Vagina (tissue), 2 donors: ENCODE measurements at places on chromosomes 16 and 17.

DNA sequence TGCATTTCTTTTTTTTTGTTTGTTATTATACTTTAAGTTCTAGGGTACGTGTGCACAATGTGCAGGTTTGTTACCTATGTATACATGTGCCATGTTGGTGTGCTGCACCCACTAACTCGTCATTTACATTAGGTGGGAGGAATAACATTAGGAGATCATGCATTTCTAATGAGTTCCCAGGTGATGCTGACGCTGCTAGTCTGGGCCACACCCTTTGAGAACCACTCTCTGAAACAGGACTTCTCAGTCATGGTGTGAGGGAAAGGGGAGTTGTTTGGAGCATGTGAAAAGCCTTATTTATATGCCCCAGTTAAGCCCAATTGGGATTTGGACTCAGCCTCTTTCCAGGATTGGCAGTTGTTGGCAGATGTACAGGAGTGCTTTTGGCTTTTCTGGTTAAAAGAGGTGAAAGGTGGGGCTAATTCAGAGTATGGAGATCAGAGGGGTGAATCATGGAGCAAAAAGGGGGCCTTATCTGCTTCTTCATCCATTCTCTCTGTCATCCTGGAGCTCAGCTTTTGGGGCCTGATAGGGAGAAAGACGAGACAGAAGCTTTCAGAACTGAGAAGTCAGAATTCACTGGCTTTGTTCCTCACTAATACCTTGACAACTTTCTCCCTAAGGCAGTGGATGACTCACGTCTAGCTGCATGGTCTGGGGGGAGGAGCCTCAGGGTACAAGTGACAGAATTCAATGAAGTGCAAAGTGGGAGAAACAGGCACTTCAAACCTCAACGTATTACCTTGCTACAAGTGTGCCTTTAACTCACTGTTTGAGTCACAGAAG, 180.0 kb upstream of the CACNG3 start:
- DNase-seq: no peak

DNA sequence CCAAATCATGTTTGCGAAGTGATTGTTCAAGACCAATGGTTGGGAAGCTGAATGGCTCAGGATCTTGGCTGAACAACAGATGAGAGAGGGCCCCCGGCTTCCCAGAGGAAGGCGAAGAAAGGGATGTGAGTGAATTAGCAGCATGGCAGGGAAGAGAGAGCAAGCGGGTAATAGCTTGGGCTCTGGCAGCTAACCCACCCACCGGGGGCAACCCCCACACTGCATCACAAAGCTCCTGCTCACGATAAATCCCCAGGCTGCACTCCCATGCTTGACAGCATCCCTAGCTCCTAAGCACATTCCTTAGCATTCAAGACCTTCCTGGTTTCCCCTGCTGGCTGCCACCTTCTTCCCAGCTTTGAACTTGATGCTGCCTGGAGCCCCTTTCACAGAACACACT, 26.2 kb upstream of the EMP2 start:
- no peak for DNase-seq

GRCh38 chr17:2030779-2031163, 818 bp downstream of the DPH1 start:
- no peak for DNase-seq

GRCh38 chr16:22188595-22189442, 17.3 kb upstream of the EEF2K start:
- no peak for DNase-seq

- DNase-seq: no peak
These were observed 57.8 kb downstream of the NEUROD2 start for GRCh38 chr17:39549747-39550573.

DNA sequence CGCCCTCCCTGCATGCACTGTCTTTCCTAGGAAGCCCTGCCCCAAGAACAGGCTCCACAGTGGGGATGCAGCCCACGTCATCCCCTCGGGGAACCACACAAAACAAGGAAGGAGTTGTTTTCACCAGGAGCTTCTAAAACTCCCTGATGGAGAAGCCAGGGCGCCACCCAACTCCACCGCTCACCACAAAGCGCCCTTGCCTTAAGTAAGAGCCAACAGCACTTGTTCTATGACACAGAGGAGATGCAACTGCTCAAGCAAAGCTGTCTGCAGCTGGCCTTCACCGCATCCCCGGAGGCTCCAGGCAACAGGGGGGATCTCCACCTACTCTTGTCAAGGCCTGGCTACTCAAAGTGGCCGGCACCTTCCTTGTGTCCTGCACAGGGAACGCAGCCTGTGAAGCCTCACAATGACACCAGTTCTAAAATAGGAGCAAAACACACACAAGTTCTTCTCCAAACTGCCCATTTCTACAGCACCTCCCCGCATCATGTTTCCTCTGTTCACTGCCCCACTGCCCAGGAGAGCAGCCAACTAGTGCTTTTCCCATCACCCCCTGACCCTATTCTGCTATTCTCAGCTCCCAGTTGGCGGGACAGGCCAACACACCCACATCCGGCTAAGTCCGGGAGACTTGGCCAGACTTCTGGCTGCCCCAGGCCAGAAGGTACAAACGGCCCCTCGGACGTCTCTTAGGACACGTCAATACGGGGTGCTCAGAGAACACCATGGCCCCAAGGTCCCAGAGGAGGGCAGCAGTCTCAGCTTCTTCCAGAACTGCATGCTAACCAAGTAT, 24.2 kb downstream of the MPG start:
- no peak for DNase-seq

DNA sequence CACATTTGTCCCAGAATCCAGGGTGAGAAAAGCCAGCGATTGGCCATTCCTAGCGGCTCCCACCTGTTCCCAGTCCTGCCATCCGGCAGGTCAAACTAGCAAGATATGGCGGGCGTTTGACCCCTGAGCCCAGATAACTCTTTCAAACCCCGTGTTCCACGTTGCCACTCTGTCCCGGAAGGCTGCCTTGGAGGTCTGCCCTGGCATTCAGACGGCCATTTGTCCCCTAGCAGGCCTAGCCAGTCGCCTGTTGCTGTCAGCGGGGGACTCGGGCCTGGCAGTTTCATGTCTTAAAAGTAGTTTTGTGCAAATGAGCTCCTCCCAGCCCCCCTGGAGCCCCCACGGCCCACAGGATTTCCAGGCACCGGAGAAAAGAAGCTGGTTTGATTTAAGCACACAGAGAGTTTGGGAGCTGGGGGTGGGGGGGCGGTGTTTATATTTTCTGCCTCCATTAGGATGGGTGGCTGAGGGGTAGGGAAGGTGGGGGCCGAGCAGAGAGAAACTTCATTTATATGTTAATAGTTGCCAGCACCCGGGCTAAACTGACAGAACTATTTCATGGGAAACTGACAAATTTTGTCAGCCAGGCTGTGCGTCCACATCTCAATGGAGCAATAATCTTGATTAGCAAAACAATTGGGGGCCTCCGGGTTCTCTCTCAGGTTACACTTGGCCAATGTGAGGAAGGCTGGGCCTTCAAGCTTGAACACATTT, 240.9 kb upstream of the SALL1 start:
- no peak for DNase-seq

GRCh38 chr17:77957235-77957856, 1.2 kb upstream of the TNRC6C start:
- no peak for DNase-seq

DNA sequence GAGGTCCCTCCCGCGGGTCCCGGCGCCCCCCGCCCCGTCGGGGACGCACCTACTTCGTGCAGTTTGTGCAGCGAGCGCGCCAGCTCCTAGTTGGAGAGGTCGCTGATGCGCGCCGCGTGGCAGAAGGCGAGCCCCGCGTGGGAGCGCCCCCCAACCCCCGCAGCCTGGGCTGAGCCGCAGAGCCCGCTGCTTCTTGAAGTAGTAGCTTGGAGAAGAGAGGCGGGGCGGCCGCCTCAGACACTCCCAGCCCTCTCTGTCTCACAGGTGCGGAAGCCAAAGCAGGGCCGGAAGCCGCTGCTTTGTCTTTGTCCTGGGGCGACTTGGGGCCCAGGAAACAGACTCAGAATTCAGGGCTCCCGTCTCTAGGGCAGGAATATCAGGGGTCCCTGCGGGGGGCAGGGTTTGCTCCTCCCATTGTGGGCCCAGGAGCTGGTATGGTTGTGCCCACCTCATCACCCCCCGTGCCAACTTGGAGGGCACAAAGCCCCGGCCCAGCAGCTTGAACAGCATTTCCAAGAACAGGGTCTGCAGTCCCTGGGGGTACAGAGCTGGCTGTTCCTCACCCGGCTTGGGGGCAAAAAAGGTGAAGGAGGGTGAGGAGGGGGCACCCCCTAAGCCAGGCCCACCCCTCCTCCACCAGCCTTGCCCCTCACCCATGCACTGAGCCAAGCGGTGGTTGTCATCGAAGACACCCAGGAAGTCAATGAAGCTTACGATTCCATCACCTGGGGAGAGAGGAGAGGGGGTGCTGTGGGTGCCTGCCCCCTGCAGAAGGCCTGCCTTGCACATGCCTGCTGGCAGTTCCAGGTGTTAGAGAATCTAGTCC, 13.5 kb downstream of the SPATA32 start:
- no peak for DNase-seq

GRCh38 chr17:15238057-15238456, 27.1 kb downstream of the PMP22 start:
- no peak for DNase-seq

DNA sequence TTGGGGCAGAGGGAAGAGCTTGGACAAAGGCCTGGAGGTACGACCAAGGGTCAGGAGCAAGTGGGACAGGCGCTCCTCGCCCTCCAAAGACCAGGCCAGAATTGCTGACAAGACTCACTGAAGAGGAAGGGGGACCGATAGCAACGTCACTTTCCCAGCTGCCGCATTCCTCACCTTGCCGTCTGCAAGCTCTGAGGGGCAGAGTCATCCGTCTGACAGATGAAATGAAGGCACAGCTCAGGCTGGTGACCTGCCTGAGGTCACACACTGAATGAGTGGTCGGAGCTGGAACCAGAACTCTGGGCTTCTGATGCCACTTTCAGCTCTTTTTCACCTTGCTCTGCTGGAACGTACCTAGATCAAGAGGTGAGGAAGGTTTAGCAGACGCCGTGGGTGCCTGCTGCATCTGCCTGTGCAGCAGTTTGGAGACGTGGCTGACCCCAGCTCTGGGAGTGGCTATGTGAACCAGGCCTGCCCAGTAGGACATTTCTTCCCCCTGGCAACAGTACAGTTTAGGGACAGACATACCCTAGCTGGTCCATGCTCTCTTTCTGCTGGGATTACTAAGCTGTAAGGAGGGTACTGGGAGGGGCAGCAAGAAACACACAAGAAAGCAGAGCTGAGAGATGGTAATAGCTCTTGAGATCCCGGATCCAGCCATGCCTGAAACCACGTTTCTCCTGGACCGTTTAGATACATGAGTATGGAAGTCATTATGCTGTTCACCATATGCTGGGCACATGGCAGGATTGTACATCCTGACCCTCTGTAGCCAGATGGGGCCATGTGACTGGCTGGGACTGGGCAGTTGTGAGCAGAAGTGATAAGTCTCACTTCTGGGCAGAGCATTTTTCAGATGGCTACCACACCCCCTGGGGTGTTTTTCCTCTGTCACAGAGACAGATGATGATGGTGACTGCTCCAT, 50.9 kb downstream of the IL21R start:
- no peak for DNase-seq
